ENCODE measurements at places on chromosomes 13 and 19.

GRCh38 chr19:21519488-21519887, 14.1 kb downstream of the ZNF429 start:
- no peak for DNase-seq

GRCh38 chr19:48926909-48927308, 6.6 kb upstream of the DHDH start:
- no peak for DNase-seq

DNA sequence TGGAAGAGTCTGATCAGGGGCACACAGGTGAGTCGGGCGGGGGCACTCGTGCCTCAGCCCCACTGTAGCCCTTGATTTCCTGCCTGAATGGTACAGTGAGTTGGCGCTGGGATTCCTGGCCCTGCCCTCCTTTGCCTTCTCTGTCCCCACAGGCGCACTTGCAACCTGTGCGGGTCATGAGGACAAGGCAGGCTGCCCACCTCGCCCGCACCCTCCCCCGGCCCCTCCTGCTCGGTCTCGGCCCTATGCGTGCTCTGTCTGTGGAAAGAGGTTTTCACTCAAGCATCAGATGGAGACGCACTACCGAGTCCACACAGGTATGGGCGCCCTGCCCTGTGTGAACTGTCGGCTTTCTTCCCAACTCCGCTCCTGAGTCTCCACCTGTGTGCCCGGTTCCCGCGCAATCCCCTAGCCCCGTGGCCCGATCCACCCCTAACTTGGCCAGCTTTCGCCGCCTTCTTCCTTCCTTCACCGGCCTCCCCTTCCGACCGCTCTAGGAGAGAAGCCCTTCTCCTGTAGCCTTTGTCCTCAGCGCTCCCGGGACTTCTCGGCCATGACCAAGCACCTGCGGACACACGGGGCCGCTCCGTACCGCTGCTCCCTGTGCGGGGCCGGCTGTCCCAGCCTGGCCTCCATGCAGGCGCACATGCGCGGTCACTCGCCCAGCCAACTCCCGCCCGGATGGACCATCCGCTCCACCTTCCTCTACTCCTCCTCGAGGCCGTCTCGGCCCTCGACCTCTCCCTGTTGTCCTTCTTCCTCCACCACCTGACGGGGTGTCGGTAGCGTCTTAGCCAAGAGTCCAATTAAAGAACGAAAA, 1.6 kb upstream of the KMT2B start:
- DNase-seq: no peak

GRCh38 chr19:49932731-49933131, 3.4 kb upstream of the NUP62 start:
- DNase-seq: peak; percentile 25

DNA sequence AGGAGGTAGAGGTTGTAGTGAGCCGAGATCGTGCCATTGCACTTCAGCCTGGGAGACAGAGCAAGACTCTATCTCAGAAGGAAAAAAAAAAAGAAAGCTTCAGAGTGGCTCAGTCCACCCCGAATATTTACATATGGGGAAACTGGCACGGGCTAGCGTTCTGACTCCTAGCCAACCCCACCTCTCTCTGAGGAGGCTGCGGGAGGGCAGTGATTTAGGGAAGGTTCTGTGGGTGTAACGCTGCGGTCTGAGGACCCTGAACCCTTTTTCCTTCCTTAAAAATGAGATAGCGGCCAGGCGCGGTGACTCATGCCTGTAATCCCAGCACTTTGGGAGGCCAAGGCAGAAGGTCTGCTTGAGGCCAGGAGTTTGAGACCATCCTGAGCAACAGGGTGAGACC, 5.0 kb downstream of the LRRC25 start:
- no peak for DNase-seq

DNA sequence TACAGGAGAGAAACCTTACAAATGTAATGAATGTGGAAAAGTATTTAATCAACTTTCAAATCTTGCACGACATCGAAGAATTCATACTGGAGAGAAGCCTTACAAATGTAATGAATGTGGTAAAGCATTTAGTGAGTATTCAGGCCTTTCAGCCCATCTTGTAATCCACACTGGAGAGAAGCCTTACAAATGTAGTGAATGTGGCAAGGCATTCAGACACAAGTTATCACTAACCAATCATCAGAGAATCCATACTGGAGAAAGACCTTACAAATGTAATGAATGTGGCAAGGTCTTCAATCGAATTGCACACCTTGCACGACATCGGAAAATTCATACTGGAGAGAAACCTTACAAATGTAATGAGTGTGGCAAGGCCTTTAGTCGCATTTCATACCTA, 13.6 kb upstream of the ZNF610 start:
- no peak for DNase-seq

- DNase-seq: no peak
Observed at GRCh38 chr13:73110814-73111213, 52.0 kb downstream of the KLF5 start.

DNA sequence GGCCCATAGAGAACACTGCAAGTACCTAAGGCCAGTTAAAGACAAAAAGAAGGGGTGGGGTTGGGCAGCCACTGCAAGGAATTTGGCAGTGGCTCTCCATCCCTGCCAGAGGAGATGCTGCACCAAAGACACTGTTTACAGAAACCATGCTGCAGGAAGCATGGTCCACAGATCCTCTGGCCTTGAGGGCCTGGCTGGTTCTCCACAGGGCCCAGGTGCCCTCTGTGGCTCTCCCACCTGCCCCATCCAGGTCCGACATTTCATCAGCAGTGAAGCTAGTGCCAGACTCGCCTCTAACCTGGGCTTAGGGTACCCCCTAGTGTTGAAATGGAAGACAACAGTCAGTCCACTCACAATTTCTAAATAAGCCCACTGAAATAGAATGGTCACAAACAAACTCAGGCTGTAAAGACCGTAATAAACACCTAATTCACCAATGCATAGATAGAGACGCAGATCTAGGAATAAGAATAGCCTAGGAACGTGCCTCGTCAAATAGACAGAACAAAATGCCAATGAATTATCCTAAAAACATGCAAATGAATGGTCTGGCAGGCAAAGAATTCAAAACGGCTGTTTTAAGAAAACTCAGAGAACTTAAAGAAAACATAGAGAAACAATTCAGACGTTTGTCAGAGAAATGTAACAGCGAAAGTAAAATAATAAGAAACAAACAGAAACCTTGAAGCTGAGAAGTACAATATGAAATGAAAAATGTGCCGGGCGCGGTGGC, 23.3 kb downstream of the LYPD4 start:
- peak; percentile 48 for DNase-seq

- DNase-seq: no peak
Observed at GRCh38 chr19:35395382-35396199, 24.7 kb downstream of the GPR42 start.

DNA sequence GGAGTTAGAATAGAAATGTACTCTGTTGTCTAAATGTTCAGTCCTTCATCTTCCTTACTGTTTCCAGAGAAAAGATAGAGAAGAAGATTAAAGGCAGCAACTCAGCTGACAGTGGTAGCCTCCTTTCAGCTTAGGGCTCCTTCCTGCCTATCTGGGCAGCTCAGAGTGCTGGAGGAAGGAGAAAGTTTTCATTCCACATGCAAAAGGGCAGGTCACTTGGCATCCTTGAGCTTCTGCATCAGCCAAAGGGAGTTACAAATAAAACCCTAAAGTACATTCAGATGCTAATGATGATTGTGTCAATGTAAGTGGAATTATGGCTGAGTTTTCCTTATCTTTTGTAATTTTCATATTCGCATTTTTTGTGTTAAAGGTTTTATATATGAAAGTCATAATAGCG, 58.9 kb downstream of the ESD start:
- no peak for DNase-seq

DNA sequence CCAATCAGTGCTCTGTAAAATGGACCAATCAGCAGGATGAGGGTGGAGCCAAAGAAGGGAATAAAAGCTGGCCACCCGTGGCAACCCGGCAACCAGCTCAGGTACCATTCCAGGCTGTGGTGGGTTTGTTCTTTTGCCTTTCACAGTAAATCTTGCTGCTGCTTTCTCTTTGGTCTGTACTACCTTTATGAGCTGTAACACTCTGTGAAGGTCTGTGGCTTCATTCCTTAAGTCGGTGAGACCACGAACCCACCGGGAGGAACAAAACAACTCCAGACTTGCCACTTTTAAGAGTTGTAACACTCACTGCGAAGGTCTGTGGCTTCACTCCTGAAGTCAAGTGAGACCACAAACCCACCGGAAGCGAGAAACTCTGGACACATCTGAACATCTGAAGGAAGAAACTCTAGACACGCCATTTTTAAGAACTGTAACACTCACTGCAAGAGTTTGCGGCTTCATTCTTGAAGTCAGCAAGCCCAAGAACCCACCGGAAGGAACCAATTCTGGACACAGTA, 16.5 kb upstream of the SPACA6 start:
- no peak for DNase-seq

DNA sequence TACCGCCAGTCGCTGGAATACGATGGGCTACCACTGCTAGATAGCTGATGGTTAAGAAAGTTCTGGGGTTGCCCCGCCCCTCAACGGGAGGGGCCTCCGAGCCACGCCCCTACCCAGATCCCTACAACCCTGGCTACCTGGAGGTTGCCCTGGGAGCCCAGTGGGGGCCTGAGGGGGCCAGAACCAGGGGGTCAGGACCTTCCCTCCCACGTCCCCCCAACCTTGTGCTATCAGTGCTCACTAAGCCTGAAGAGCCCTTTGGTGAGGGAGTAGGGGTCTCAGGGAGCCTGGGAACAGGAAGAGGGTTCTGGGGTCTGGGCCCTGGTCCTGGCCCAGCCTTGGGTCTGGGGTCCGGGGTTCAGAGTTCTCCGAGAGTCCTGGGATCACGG, 8.9 kb downstream of the OCEL1 start:
- peak; percentile 38 for DNase-seq

- no peak for DNase-seq
Observed at GRCh38 chr19:15115080-15115479, 7.9 kb downstream of the SYDE1 start.

- DNase-seq: peak; percentile 66
Observed at GRCh38 chr19:46990991-46991676, 28.5 kb upstream of the NPAS1 start.

DNA sequence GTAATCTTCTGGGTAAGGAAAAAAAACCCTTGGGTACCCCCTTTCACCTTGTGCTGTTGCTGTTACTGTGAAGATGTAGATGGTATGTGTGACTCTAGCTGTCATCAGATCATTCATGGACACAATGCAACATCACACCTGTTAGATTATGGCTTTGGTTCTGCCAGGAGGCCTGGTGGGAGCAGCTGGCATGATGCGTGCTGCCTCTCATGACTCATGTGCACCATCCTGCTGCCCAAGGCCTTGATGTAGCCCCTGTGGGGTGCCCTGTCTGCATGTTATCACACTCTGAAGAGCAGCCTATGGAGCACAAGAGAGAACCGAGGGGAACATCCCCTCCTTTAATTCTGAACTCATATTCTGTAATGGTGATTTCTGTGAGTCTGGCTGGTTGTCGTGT, 57.7 kb upstream of the TEX29 start:
- DNase-seq: no peak
